ENCODE measurements at places on chromosomes 6 and 20.

DNA sequence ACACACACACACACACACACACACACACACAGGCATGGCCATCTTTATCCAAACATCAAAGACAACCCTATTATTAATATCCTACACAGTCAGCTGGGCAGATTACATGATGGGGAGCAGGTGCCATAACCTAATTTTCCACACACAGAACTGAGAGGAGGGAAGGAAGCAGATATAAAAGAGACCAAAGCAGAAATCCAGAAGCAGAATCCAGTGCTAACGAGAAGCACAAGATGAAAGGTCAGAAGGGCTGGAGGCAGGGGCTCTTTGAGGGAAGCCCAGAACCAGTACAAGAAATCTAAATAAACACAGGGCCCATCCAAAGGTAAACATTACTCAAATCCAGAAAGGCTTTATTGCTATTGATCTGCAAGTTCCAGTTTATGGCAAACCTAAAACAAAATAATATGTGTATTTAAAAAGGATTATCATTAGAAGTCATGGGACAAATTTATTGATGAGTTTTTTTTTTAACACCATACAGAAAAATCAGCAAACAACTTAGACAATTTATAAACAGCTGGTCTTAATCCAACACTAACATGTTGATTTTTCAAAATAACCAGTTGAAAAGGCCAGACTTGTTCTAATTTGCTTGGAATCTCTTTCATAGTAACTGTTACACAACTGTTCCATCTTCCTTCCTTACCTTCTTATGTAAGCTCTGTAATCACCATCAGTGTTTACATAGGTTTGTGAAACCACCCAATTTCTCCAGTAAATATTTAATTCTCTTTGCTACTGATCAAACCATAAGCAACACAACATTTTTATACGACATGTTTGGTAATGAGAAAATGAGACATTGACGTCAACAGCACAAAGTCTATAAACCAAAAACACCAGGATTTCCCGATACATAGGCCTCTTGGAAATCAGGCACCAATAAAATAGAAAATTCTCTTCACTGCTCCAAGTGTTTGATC lies 34.2 kb downstream of the SLC23A2 start:
- DNase-seq, result no peak
- peaks cover 56% of the 10 kb centered on the region for H3K36me3 ChIP-seq
- peaks cover 13% of the 10 kb centered on the region for H3K4me1 ChIP-seq

DNA sequence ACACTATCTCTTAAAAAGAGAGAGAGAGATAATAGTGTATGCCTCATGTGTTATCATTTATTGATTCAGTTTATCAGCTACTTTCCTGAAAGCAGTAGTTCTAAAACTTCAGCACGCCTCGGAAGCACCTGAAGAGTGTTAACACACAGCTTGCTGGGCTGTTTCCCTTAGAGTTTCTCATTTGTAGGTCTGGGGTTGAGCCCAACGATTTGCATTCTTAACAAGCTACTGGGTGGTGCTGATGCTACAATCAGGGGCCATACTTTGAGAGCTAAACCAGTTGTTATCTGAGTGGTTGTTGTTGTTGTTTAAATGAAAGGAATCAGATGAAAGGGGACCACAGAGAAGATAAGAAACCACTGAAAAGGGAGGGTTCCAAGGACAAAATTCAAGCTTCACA lies 32.6 kb downstream of the SIM1 start:
- no peaks in the 10 kb centered on the region for H3K4me1 ChIP-seq
- no peak for DNase-seq
- H3K4me3 ChIP-seq, result no peak overlapping the region
- H3K27me3 ChIP-seq, result peaks cover 33% of the 10 kb centered on the region

DNA sequence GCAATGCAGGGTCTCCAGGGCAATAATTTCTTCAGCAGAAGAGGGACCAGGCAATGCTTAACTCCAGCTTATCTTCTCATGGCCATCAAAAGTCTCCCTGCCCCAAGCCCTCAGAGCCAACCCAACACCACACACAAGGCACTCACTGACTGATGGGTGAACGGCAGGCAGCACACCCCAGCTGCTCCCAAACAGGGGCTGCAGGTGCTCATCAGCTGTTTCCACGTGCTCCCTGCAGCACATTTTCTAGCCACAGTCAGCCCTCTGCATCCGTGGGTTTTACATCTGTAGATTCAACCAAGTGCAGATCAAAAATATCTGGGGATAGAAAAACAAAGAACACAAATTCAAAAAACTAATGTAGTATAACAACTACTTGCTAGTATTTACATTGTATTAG lies 4.0 kb upstream of the GABRR1 start:
- no peak for DNase-seq
- no peaks in the 10 kb centered on the region for H3K36me3 ChIP-seq
- H3K4me1 ChIP-seq, result no peaks in the 10 kb centered on the region
- no peak overlapping the region for H3K27ac ChIP-seq

DNA sequence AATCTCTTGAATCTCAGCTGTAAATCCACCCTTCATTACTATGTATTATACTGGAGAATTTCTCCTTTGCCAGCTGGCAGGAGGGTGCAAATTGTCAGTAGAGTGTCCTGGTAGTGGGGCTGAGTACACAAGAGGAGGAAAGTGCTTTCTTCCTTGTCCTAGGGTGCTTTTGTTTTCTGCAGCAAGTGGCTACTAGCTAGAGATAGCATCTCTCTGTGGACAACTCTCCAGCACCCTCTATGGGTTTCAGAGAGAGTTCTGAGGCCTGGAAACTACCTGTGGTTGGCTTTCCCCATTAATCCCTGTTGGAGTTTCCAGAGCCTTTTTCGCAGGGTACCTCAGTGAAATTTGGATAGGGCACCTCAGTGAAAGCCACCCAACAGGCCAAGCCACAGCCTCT lies 422.5 kb upstream of the RGS17 start:
- H3K27ac ChIP-seq, result no peak overlapping the region
- no peaks in the 10 kb centered on the region for H3K36me3 ChIP-seq
- no peaks in the 10 kb centered on the region for H3K27me3 ChIP-seq
- H3K4me3 ChIP-seq, result no peak overlapping the region
- H3K4me1 ChIP-seq, result no peaks in the 10 kb centered on the region

GRCh38 chr20:38473367-38473795 lies 738 bp downstream of the RALGAPB start:
- DNase-seq, result no peak
- H3K36me3 ChIP-seq, result peaks cover 16% of the 10 kb centered on the region
- peak overlapping the region; percentile 85 for H3K27ac ChIP-seq
- H3K27me3 ChIP-seq, result no peaks in the 10 kb centered on the region
- peaks cover 53% of the 10 kb centered on the region for H3K4me1 ChIP-seq
- peak overlapping the region; percentile 87 for H3K4me3 ChIP-seq

GRCh38 chr6:38695933-38696332 lies 7.0 kb downstream of the GLO1 start:
- H3K4me3 ChIP-seq, result no peak overlapping the region
- peaks cover 57% of the 10 kb centered on the region for H3K36me3 ChIP-seq
- DNase-seq, result no peak
- H3K27ac ChIP-seq, result peak overlapping the region; percentile 27
- H3K27me3 ChIP-seq, result no peaks in the 10 kb centered on the region

DNA sequence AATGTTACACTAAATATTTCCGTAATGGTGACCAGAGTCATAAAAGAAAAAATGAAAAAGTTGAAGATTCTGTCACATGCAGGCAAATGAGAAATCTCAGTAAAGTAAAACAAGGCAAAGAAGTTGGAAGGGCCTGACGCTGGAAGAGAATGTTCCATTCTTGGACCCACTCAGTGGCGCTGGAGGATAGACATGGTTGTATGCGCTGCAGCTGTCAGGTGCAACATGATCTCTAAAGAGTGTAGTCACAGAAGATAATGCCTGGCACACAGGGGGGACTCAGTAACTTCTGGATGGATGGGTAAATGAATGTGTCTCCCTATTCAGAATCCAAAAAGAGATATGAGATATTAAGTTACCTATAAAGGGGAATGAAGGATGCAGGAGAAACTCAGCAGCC lies 116.3 kb downstream of the FAXC start:
- H3K27ac ChIP-seq, result no peak overlapping the region
- no peak for DNase-seq
- H3K4me3 ChIP-seq, result no peak overlapping the region
- no peaks in the 10 kb centered on the region for H3K36me3 ChIP-seq

- no peak for DNase-seq
- H3K27ac ChIP-seq, result no peak overlapping the region
- no peaks in the 10 kb centered on the region for H3K4me1 ChIP-seq
- H3K4me3 ChIP-seq, result no peak overlapping the region
- H3K27me3 ChIP-seq, result peaks cover 55% of the 10 kb centered on the region
Measured at GRCh38 chr6:41463062-41463930, 82.9 kb upstream of the FOXP4 start.

- H3K4me3 ChIP-seq, result peak overlapping the region; percentile 24
- no peaks in the 10 kb centered on the region for H3K36me3 ChIP-seq
- peak overlapping the region; percentile 91 for H3K27ac ChIP-seq
- H3K4me1 ChIP-seq, result peaks cover 61% of the 10 kb centered on the region
- H3K27me3 ChIP-seq, result no peaks in the 10 kb centered on the region
Measured at GRCh38 chr6:157461000-157461915, 80.3 kb downstream of the ZDHHC14 start.

- H3K4me3 ChIP-seq, result no peak overlapping the region
- peaks cover 22% of the 10 kb centered on the region for H3K27me3 ChIP-seq
- H3K36me3 ChIP-seq, result no peaks in the 10 kb centered on the region
- DNase-seq, result no peak
- no peaks in the 10 kb centered on the region for H3K4me1 ChIP-seq
Measured at GRCh38 chr6:148649454-148649963, 97.3 kb upstream of the UST start.

GRCh38 chr6:3231247-3232016 lies 4.0 kb upstream of the TUBB2B start:
- H3K27me3 ChIP-seq, result peaks cover 88% of the 10 kb centered on the region
- peaks cover 47% of the 10 kb centered on the region for H3K4me1 ChIP-seq
- H3K36me3 ChIP-seq, result no peaks in the 10 kb centered on the region
- H3K4me3 ChIP-seq, result peak overlapping the region; percentile 55

DNA sequence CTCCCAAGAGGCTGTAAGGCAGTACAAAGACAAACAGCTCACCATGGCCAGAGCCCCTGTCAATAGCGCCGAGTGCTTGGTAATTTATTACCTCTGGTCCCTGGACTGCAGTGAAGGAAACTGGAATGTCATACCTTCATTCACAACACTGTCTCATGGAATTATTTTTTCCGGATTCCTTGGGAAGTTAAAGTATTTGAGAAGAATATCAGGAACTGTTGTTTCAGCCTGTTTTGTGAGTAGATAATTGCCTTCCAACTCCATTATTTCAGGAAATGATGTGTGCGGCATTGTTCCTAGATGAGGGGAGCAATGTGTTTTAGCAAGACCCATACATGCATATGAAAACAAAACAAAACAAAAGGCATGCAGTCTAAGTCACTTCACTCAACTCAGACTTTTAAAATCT lies 64.0 kb downstream of the BLOC1S5 start:
- H3K27me3 ChIP-seq, result no peaks in the 10 kb centered on the region
- H3K4me3 ChIP-seq, result no peak overlapping the region
- H3K4me1 ChIP-seq, result peaks cover 2% of the 10 kb centered on the region
- no peak overlapping the region for H3K27ac ChIP-seq
- no peak for DNase-seq

DNA sequence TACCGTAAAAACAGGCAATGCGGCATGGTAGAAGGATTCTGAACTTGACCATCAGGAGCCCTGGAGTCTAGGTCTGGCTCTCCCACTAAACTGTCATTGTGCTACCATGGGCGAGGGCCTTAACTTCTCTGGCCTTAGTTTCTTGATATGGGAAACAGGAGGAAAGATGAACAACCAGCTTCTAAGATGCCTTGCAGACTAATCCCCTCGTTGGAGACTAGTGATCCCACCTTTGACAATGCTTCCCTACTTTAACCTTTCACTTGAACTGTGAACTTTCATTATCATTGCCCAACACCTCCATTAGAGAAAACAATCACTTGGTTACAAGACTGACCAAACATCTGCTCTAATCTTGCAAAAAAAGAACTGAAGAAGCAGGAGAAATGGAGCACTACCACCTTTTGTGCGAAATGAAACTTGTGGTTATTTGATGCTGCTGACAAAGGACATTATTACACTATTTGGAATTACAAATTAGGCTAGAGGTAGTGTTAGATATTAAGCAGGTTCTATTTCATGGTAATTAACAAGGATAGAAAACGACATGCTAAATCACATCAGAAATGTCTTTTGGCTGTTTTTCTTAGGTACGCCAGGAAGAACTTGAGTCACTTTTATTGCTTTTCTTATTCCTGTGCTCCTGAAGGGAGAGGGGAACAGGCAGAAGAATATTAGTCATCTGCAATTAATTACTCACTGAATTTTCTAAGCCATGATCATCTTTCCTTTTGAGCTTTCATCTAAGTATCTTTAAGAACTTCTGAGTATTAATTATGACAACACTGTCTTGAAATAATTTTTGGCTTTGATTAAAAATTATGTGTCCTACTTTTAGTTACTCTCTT lies 39.1 kb upstream of the ARHGAP18 start:
- H3K4me3 ChIP-seq, result peak overlapping the region; percentile 48
- H3K4me1 ChIP-seq, result peaks cover 68% of the 10 kb centered on the region
- no peaks in the 10 kb centered on the region for H3K27me3 ChIP-seq
- DNase-seq, result no peak
- no peaks in the 10 kb centered on the region for H3K36me3 ChIP-seq

DNA sequence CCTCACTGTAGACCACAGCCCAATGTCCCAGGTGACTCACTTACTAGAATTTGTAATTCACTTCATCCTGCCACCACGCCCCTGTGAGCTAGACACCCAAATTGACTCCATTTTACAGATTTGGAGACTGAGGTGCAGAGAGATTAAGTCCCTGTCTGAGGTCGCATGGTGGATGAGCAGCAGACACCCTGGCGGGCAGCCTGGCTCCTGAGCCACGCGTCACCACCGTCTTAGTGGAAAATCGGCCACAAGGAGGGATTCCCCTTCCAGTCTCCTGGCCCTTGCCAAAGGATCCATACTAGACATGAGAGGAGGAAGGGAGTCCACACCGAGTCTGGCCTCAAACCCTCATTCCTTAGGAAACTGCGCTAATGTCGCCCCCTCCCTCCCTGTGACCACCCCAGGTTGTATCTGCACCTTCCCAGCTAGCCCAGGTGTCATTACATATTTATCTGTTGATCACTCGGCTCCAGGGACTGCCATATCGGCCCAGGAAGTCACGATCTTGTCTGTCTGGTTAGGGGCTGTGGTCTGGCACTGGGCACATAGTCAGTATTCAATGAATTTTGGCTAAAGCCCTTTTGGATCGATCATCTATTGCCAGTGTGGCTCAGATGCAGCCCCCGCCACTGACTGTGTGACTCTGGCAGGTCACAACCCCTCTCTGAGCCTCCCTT lies 25.7 kb upstream of the PTGIS start:
- peaks cover 86% of the 10 kb centered on the region for H3K4me1 ChIP-seq
- H3K27me3 ChIP-seq, result no peaks in the 10 kb centered on the region
- H3K27ac ChIP-seq, result peak overlapping the region; percentile 98
- H3K36me3 ChIP-seq, result peaks cover 41% of the 10 kb centered on the region
- H3K4me3 ChIP-seq, result peak overlapping the region; percentile 80

- H3K36me3 ChIP-seq, result no peaks in the 10 kb centered on the region
- H3K4me3 ChIP-seq, result no peak overlapping the region
- H3K27me3 ChIP-seq, result no peaks in the 10 kb centered on the region
- no peak overlapping the region for H3K27ac ChIP-seq
- DNase-seq, result no peak
Measured at GRCh38 chr6:161744211-161745067, 470.6 kb upstream of the AGPAT4 start.

GRCh38 chr6:106370639-106371038 lies 10.1 kb downstream of the CRYBG1 start:
- no peaks in the 10 kb centered on the region for H3K36me3 ChIP-seq
- no peak overlapping the region for H3K27ac ChIP-seq
- no peak for DNase-seq
- H3K4me3 ChIP-seq, result no peak overlapping the region
- peaks cover 10% of the 10 kb centered on the region for H3K27me3 ChIP-seq

- no peak overlapping the region for H3K4me3 ChIP-seq
- DNase-seq, result no peak
- H3K4me1 ChIP-seq, result no peaks in the 10 kb centered on the region
- H3K27ac ChIP-seq, result no peak overlapping the region
- no peaks in the 10 kb centered on the region for H3K27me3 ChIP-seq
- H3K36me3 ChIP-seq, result no peaks in the 10 kb centered on the region
Measured at GRCh38 chr20:61629602-61630390, 377.7 kb downstream of the CDH4 start.

Measured in activated T-cell treated with anti-CD3 and anti-CD28 coated beads, Interleukin-2, amount 50 U/mL, for 24 hours (primary cell).